ENCODE measurements at places on chromosomes 2 and 18.

GRCh38 chr2:108285616-108286015 is 3.1 kb upstream of the SULT1C2 start:
- DNase-seq = no peak

DNA sequence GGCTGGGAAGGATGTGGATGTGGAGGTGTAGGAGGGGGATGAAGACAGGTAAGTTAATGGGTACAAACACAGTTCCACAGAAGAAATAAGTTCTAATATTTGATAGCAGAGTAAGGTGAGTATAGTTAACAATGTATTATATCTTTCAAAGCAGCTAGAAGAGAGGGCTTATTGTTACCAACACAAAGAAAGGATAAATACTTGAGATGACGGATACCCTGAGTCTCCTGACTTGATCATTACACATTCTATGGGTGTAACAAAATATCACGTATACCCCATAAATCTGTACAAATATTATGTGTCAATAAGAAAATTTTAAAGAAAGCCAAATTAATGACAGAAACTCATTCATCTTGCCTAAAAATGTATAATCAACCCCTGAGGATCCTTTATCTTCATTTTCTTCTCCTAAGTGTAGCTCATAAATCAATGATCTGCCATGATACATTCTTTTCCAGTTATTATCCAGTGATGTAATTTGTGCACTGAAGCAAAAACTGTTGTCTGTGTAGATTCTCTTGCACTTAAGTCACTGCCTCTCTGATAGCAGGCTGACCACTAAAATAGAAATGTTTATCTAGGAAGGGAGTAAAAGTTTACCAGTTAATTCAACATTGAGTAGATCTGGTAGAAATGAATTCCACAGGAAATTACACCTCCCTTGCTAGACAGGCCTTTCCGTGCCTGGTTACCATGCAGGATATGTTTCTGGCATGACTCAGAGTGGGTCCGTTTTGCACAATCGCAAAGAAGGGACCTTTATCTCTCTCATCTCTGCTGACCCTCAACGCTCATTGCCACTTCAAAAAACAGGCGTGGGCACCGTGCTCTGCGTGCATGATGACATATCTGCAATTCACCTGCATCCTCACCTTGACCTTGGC is 249.7 kb upstream of the NCKAP5 start:
- DNase-seq = no peak

DNA sequence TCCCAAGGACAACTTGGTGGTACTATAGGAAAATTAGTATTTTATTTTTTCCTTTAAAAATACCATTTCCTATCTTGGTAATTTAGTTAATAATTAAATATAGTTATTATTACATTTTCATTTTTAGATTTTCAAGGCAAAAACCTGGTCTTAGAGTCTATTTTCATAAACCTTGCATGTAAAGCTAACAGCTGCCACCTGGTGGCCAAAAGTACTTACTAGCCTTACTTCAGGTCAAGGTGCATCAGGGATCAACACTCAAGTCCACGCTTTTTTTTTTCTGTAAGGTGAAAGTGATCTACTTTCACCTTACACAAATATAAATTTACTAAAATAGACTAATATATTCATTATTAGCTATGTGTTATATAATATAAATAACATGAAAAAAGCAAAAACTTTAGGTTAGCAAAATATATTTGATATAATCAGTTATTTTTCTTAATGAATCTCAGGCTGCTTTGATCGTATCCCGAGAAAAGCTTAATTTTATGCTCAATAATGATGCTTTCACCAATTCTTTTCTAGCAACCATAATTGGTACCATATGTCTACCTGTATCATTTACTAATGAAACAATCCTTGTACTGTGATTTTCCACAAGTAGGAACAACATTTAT is 62.5 kb downstream of the RELCH start:
- DNase-seq = peak; percentile 47

DNA sequence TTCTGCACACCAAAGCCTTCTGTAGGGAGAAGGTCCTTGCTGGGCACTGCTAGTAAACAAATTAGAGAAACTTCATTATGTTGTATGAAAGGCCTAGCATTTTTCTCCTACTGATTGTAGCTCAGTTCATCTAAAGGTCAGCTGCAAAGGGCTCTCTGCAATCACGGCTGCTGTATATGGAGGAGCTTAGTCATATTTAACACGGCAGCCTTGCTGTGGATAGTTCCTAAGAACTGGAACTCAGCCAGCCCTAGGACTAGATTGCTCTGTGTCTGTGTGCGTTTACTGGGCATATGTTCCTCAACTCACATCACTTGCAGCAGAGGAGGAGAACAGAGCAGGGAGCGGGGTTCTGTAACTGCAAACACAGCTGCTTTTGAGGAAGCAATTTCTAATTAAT is 1103.9 kb upstream of the KLHL29 start:
- no peak for DNase-seq

DNA sequence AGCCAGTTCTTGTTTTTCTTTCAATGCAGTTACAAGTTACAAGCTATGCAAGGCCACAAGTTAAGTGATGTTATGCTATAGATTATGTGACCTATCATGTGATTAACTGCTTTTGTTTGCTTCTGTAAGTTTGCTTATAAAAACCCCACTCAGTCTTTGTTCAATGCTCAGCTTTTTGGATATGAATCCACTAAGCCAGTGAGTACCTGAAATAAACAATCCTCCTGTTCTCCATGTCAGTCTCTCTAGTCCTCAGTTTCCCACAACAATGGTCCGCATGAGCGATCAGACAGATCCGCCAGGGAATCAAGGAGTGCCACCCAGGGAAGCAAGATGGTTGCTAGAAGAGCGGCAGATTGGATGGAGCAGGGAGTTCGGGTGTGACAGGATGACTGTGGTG is 30.7 kb upstream of the ZNF236 start:
- DNase-seq = no peak

DNA sequence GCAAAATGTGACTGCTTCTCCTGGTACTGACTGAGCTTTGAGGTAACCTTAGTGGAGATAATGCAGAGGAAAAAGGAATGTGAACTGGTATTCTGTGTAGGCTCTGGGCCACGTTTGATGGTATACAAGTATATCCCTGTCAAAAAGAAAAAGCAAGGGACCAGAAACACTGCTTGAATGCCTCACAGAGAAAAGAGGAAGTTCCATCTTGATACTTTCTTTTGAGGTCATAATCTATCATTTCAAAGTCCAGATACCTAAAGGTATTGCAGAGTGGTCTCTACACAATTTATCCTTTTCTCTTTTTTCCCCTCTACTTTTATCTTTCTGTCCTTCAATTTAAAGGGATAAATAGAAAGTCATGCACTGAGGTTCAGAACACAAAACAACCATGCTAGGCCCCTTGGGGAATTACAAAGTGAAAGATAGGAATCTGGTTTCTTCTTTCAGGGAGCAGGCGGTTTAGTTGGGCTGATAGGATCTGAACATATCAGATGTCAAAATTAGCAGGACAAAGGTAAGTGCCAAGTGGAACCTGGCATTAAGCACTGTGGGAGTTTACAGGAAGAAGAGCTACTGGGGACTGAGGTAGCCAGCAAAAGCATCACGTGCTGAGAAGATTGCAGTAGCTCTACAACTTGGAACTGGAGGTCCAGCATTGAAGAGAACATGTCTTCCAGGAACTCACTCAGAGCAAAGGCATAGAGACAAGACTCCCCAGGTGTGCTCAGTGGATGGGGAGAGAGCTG is 121.2 kb downstream of the LYPD6 start:
- no peak for DNase-seq

DNA sequence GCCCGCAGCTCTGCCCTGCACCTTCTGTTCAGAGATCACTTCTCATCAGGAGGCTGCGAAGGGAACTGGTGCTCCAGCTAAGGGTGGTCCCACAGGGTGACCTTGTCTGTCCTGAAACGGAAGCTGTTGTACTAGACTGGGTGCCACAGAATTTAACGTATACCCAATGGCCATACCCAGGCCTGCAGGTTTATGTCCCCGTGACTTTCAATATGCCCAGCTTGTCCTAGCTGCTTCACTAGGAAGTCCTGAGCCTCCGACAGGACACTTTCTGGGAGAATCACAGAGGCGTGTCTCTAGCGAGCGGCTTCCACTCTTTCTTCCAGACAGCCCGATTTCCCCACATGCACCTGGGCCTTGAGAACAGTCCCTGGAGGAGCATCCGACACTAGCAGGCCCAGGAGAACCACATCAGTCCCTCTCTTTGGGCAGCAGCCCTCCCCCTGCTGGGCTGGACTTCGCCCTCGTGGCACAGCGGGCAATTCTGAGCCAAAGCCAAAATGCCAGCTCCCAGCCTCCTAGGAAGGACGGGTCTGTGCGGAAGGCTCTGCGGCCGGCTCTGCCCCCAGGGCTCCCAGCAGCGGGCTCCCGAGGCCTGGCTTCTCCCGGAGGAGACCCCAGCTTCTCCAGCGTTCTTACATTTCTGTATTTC is 91.9 kb upstream of the OTOS start:
- no peak for DNase-seq

- no peak for DNase-seq
These were observed 120.8 kb upstream of the CHAC2 start for GRCh38 chr2:53646788-53647187.

GRCh38 chr18:77657651-77658298 is 408.1 kb downstream of the GALR1 start:
- DNase-seq = no peak

DNA sequence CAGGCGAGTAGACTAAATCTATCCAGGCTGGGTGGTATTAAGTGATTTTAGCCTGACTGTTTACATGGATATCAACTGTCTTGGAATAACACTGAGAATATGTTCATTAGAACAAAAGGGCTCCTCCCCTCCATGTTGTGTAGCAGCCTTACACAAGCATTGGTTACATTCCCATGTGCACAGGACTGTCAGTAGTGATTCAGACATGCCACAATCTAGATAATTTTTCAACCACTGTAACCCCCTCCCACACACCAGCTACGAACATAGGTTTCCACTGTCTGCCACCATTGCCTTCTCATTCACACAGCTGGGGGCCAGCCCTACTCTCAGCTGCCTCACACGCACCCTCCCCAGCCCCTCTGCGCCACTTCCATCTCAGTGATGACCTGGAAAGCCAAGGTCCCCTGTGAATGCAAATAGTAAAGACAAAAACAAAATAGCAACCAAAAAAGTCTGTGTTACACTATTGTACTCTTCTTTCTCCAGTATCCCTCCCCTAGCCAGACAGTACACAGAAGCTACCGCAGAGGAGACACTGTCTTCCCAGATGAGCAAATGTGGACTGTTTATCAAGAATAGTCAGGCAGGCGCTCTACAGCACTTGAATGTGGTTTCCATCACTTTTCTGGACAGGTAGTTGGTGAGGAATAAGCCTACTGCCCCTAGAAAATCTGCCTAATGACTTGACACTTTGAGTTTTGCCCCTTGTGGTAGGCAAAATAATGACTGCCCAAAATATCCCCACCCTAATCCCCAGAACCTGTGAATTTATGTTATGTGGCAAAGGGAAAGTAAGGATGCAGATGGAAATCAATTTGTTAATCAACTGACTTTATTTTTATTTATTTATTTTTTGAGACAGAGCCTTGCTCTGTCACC is 27.9 kb upstream of the TYMS start:
- no peak for DNase-seq

DNA sequence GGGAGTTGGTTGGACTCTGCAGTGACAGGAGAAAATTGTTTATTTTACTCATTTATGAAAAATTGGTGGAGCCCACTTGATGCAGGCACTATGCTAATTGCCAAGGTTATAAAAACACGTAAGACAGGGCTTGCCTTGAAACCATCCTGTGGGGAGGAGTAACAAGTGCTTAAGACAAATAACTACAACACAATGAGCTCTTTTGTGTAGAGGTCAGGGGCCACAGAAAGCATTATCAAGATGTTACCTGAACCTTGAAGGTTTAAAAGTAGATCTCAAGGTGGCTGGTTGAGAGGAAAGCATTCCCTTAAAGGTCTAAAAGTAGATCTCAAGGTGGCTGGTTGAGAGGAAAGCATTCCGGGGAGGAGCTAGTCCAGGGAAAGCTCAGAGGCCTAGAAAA is 381.8 kb upstream of the POU3F3 start:
- DNase-seq = no peak

- no peak for DNase-seq
These were observed 49.2 kb upstream of the GPR155 start for GRCh38 chr2:174535757-174536703.

DNA sequence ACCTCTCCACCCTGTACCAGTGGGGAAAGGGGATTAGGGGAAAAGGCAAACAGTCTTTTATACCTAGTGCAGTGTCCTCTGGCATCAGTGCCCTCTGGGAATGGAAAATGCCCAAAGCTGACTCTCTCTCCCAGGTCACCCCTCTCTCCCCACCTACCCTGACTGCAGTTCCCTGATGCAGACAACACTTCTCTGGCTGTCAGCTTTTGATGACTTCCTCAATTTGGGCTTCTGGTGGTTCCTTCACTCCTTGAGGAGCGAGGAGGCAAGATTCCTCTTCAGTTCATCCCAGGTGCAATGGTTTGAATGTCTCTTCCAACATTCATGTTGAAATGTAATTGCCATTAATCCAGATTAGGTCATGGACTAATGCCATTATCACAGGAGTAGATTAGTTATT is 19.7 kb upstream of the PPM1B start:
- DNase-seq = no peak

DNA sequence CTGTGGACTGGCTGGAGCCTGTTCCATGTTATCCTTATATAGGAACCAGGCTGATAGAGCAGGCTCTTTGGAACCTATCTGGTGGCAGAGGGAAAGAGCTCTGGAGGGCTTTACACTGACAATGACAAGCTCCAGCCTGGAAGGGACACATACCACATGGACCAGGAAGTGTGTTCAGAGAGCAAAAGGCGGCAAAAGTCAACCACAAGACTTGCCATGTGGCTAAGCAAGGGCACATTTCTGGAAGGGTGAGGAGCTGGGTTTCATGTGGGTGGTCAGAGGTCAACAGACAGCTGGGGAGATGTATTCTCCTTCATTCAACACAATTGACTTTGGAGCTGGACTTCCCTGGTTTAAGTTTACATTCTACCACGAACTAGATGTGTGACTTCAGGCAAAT is 325.2 kb downstream of the DYSF start:
- DNase-seq = no peak

GRCh38 chr18:5455674-5456073 is 88.1 kb downstream of the EPB41L3 start:
- DNase-seq = no peak

DNA sequence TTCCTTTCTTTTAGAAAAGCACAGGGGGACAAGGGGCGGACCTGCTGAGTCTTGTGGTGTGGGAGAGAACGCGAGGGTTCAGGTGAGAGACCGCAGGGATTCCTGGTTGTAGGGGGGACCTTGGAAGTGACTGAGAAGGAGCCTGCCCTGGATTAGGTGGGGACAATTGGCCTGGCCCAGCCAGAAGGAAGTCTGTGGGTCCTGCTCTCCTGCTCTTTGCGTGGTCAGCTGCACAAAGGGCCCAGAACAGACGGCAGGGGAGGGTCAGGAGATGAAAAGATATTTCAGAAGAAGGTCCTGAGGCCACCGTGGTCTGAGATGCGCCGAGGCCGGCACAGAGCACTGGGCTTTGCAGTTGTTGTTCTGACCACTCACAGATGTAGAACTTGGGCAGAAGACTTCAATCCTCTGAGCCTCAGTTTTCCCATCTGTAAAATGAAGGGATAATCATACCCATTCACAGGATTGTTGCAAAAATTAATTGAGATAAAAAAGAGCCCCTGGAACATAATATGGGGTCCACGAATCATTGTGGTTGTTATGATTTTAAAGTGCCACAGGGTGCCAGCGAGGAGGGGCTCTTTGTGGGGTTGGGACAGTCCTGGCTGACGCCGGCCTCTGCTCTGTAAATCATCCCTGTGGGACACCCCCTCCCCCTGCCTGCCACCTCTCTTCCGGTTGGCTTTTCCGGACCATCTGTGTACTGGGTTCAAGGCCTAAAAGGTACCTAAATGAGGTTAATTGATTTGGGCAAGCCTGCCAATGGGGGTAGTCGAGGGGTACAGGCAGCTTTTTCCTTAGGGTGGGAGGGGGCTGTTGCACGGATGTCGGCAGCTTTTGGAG is 1.8 kb downstream of the LPIN1 start:
- DNase-seq = no peak

All from stimulated activated CD4-positive, alpha-beta T cell treated with anti-CD3 and anti-CD28 coated beads, Interleukin-1b, Interleukin-23, amount 100 ng/mL, for 1 hour (primary cell).